ENCODE measurements at places on chromosomes 7 and 10.
A peak's percentile ranks its signal among the peaks of the same experiment; 100 is the strongest.

GRCh38 chr7:32164341-32164996 is 94.3 kb upstream of the PDE1C start:
- no peak for DNase-seq

- peak; percentile 78 for DNase-seq
Measured at GRCh38 chr10:47165711-47166404, 134.1 kb upstream of the GDF10 start.

GRCh38 chr10:24446739-24447138 is 237.8 kb downstream of the KIAA1217 start:
- DNase-seq: no peak

DNA sequence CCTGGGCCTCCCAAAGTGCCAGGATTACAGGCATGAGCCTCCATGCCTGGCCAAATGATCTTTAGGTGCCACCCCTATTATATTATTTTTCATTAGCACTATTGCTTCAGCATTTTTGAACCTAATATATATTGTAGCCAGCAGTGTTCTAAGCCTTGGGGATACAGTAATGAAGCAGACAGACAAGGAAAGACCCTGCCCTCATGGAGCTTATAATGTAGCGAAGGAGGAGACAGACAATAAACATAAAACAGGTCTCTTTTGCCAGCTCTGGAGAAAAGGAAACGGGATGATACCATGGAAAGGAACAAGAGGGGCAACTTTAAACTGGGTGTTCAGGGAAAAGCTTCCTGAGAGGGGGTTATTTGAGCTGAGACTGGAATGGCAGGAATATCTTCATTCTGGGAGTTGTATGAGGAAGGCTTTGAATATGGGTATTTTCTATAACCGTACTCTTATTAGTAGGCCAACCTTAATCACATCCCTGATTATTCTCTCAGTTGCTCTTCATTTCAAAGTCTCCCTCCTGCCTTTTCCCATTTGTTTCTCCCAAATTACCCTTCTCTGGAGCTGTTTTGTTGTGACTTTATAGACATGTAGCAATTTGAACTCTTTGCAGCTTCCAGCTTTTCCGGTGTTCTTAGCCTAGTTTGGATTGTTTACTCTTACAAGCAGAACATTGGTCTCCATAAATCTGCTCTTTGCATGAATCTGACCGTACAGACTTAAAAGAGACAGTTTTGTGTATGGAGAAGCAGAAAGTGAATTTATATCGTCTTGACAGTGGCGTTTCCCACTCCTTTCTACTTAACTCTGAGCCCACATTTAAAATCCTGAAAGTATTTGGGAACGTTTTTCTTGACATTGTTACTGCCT is 19.0 kb downstream of the PRKAR2B start:
- DNase-seq: no peak

DNA sequence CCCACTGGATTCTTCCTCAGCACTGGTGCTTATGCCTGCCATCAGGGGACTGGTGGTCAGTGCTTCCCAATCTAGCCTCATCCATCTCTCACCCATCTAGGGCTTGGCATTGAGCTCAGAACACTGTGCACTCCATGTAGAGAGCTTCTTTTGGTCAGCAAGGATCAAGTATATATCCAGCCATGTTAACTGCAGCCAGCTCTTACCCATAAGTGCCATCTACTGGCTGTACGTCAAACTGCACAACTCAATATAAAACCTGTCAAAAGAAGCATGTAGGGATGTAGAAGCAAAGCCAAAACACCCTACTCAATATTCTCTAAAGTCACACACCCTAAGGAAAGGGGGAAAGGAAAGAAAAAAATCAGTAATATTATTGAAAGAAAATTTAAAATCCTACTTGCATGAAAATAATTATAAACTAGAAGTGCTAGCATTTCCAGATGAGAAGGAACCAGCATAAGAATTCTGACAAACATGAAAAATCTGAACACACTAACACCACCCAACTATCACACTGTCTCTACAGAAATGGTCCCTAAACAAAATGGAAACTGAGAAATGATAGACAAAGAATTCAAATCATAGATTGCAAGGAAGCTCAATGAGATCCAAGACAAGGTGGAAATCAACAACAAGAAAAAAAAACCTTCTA is 531.1 kb upstream of the STEAP1 start:
- no peak for DNase-seq

DNA sequence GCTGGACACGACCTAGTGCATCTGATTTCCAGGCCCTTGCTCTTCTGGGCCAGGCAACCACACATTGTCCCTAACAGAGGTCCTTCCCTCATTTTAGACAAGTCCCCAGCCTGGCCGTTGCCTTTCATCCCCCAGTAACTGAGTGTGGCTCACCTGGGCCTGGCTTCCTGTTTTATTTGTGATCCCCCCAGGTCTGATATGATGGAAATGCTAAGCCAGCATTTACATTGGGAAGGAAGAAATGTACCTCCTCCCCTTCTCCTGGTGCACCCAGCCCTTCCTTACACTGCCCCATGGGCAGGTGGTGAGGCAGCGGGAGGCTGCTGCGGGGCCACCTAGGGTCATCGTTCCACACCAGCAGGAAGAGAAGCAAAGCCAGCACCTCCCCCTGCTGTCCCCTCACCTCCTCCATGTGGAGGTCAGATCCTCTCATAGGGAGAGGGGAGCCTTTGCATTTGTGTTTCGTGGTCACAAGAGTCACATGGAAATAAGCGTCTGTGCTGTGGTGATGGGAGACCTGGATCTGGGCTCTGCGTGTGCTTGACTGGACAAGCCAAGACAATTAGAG is 108.8 kb downstream of the GLRX3 start:
- no peak for DNase-seq

GRCh38 chr10:112115781-112116385 is 67.7 kb downstream of the GPAM start:
- no peak for DNase-seq

- DNase-seq: no peak
Measured at GRCh38 chr7:93378131-93378760, 146.1 kb downstream of the VPS50 start.

- no peak for DNase-seq
Measured at GRCh38 chr7:158365267-158365666, 222.4 kb downstream of the PTPRN2 start.

DNA sequence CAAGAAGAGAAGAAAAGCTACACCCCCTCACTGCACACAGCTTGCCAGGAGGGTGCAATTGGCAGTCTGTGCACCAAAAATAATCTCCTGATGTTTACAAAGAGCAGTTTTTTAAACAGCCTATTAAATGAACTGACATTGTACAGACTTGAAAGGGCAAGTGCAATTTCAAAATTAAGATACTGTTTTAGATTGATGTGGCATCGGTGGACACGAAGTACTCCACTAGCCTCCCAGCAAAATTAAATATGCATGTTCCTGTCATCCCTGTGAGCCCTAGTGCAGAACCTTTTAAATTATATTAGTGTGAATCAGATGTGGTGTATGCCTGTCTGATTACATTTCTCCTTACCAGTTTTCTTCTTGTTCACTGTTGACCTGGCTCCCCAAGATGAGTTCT is 87.9 kb downstream of the WIPF3 start:
- DNase-seq: no peak

DNA sequence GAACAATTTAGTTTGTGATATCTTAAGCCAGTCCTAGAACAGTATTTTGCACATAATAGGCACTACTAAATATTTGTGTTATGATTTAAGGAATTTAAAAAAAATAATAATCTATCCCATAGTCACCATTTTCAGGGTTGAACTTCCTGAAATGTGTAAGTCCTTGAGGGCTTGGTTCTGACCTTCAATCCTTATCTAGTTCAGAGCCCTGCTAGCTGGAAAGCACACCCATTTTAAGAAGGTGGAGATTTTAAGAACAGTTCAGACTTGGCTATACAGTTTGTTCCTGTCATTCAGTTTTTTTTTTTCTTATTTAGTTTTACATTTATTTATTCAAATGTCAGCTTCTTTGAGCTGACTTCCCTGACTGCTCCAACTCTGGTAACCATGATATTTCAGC is 183.4 kb upstream of the MAGI2 start:
- DNase-seq: no peak

- DNase-seq: no peak
Measured at GRCh38 chr7:1160670-1161021, 650 bp upstream of the ZFAND2A start.

- DNase-seq: no peak
Measured at GRCh38 chr7:68752485-68753178, 845.6 kb upstream of the AUTS2 start.

GRCh38 chr7:54960517-54960916 is 58.3 kb upstream of the EGFR start:
- no peak for DNase-seq

GRCh38 chr7:136853654-136854053 is 14.8 kb upstream of the CHRM2 start:
- no peak for DNase-seq

- no peak for DNase-seq
Measured at GRCh38 chr10:62619413-62619738, 185.1 kb upstream of the ADO start.

- DNase-seq: no peak
Measured at GRCh38 chr7:131957338-131958020, 401.1 kb upstream of the PODXL start.

DNA sequence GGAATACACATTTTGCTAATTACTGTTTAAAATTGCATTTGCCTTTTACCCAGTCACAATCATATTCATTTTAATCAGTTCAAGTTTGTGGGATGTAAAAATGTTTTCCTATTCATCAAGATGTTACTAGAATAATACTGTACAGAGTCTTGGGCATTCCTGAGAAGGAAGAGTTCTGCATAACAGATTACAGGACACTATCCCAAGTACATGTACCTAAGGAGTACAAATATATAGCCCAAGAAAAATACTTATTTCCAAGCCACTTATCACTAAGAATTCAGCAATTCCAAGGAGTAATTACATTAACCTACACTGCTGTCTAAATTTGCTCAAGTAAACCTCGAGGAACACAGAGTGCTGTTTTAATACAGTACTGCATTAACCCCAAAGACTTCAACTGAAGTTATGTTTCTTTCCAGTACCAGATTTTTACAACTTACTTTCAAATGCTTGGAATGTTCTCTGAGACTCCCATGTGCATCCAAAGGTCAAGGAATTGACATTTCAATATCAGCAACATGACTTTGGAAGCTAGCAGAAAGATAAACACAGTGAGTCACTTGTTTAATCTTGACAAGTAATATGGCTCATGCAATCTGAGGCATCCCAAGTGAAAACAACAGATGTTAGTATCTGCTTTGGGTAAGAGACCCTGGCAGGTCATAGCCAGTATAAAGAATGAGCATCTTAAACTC is 125.4 kb upstream of the BET1 start:
- DNase-seq: peak; percentile 77

DNA sequence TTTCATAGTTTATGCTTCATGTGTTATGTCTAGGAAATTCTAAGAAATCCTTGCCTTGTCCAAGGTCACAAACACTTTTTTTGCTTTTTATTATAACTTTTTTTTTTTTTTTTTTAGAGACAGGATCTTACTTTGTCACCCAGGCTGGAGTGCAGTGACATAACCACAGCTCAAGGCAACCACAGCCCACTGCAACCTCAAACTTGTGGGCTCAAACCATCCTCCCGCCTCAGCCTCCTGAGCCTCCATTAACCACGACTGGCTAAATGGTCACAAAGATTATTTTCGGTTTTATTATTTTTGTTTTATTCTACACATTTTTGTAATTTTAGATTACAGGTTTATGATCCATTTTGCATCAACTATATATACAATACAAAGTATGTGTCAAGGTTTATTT is 7.1 kb upstream of the FAM204A start:
- DNase-seq: no peak

All from smooth muscle cell of the brain vasculature (primary cell).